NK-92 treated with Interleukin-12 subunit alpha and Interleukin-12 subunit beta, amount 100 ng/mL, for 24 hours (cell line): ENCODE measurements at places on chromosomes 13 and 19.
A peak's percentile ranks its signal among the peaks of the same experiment; 100 is the strongest.

GRCh38 chr13:80975903-80976302 lies 635.0 kb upstream of the SPRY2 start:
- DNase-seq, result no peak

- DNase-seq, result peak; percentile 39
Observed at GRCh38 chr13:21458451-21458812, 671 bp downstream of the ZDHHC20 start.

GRCh38 chr13:25933520-25933919 lies 118.3 kb downstream of the SHISA2 start:
- DNase-seq, result no peak

- no peak for DNase-seq
Observed at GRCh38 chr19:35773020-35773806, 2.2 kb upstream of the ARHGAP33 start.

DNA sequence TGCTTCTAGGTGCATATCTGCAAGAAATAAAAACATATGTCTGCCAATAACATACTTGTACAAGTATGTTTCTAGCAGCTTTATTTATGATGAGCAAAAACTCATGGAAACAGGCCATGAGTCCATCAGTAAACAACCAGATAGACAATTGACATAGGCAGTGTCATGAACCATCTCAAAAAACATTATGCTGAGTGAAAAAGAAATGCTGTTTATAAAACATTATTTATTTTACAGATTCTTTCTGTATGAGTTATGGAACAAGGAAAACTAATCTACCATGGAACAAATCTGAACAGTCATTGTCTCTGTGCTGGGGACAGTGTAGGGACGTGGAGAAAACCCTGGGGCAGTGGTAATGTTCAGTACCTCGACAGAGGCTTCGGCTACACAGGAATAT lies 283.9 kb downstream of the UQCRFS1 start:
- DNase-seq, result no peak

GRCh38 chr19:2101417-2102335 lies 5.0 kb downstream of the IZUMO4 start:
- no peak for DNase-seq

DNA sequence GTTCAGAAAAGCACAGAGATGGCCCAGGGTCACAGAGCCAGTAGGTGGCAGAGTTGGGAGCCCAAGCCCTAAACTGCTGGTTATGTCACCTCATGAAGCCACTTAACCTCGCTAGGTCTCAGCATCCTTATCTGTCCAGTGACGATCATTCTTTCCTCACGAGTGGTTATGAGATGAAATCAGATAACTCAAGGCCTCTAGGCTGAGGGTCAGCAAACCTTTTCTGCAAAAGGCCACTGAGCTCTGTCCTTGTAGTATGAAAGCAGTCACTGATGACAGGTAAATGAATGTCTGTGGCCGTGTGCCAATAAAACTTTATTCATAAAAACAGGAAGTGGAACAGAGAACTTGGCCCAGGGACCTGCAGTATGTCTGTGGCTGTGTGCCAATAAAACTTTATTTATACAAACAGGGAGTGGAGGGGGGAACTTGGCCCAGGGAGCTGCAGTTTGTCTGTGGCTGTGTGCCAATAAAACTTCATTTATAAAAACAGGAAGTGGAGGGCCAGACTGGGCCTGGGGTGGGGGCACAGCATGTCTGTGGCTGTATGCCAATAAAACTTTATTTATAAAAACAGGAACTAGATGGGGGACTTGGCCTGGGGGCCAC lies 71.2 kb downstream of the GNG7 start:
- peak; percentile 44 for DNase-seq

GRCh38 chr19:17703824-17704463 lies 15.3 kb upstream of the MAP1S start:
- DNase-seq, result peak; percentile 14

- DNase-seq, result no peak
Observed at GRCh38 chr13:40515702-40516101, 150.7 kb downstream of the FOXO1 start.

GRCh38 chr19:2374808-2375207 lies 14.7 kb downstream of the TMPRSS9 start:
- DNase-seq, result no peak

DNA sequence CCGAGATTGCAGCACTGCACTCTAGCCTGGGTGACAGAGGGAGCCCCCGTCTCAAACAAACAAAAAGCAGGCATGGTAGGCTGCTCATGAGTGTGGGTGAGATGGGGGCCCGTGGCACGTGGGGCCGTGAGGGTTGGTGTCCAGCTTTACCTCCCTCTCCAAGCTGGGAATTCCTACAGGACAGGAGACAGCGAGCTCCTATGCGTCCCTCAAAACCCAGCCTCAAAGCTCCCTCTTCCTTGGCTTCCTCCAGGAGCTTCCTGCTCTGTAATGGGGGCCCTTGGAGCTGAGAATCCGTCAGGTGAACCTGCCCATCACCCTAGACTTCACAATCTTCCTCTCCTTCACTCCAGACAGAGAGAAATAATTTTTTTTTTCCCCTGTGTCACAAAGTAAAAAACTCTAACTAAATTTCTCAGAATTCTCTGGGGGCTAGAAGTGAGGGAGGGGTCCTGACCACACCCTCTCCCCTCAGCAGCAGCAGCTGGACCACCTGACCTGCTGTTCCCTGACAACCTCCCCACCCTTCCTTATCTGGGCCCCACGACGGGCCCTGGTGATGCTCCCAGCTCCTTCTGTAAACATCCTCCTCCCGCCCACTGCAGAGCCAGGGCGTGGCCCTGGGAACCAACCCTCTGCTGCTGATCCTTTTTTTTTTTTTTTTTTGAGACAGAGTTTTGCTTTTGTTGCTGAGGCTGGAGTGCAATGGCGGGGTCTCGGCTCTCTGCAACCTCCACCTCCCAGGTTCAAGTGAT lies 22.1 kb upstream of the WDR18 start:
- no peak for DNase-seq

DNA sequence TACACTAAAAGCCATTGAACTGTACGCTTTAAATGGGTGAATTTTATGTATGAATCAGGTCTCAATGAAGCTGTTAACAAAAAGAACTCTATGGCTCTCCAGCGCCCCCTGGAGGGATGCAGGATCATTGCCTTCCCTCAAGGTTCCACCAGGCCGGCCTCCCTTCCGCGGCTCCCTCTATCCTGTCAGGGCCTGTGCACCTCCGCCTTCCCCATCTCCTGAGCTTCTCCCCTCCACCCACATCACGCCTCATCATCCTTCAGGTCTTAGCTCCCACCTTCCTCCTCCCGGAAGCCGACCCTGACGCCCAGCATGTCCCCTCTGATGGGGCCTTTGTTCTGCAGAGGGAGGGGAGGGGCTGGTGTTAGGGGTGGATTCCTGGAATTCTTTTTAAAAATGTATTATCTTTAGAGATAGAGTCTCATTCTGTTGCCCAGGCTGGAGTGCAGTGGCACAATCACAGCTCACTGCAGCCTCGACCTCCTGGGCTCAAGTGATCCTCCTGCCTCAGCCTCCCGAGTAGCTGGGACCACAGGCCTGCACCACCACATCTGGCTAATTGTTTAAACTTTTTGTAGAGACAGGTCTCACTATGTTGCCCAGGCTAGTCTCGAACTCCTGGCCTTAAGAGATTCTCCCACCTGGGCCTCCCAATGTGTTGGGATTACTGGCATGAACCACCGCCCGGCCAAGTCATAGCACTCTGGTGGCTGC lies 27.7 kb downstream of the MEIS3 start:
- DNase-seq, result peak; percentile 50

DNA sequence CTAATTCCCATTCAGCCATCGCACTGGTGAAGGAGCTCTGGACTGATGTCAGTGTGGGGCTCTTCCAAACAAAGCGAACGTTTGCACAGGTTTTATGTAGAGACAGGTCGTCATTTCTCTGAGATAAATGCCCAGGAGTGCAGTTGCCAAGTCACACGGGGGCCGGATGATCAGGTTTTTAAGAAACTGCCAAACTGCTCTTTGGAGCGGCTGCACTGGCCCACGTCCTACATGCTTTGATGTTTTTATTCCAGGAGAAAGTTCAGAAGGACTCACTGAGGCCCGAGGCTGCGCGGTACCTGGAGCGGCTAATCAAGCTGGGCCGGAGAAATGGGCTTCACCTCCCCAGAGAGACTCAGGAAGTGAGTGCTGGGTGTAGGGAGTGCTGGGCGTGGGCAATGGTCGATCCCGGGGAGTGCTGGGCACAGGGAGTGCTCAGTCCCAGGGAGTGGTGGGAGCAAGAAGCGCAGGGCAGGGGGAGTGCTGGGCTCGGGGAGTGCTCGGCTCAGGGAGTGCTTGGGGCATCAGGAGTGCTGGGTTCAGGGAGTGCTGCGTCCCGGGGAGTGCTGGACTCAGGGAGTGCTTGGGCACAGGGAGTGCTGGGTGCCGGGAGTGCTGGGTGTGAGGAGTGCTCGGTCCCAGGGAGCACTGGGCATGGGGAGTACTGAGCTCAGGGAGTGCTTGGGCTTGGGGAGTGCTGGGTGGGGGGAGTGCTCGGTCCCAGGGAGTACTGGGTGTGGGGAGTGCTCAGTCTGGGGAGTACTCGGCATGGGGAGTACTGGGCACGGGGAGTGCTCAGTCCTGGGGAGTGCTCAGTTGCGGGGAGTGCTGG lies 10.7 kb downstream of the THOP1 start:
- no peak for DNase-seq

DNA sequence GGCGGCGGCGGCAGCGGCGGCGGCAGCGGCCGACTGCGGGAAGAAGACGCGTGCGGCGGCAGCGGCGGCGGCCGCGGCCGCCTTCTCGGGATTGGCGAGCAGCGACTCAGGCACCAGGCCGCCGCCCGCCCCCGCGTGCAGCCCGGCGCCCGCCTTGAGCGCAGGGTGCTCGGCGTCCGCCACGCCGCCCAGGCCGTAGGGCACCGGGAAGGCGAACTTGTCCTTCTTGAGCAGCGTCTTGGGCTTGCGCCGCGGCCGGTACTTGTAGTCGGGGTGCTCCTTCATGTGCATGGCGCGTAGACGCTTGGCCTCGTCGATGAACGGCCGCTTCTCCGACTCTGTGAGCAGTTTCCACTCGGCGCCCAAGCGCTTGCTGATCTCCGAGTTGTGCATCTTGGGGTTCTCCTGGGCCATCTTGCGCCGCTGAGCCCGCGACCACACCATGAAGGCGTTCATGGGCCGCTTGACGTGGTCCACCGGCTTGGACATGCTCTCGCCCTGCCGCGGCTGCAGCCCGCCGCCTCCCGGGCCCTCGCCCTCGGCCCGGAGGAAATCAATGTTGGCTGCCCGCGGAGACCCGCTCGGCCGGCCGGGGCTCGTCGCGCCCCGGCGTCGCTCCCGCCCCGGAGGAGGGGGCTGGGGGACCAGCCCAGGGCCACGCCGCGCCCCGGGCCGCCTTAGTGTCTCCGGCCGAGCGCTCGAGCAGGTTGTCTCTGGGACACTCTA lies 621 bp downstream of the SOX21 start:
- no peak for DNase-seq

DNA sequence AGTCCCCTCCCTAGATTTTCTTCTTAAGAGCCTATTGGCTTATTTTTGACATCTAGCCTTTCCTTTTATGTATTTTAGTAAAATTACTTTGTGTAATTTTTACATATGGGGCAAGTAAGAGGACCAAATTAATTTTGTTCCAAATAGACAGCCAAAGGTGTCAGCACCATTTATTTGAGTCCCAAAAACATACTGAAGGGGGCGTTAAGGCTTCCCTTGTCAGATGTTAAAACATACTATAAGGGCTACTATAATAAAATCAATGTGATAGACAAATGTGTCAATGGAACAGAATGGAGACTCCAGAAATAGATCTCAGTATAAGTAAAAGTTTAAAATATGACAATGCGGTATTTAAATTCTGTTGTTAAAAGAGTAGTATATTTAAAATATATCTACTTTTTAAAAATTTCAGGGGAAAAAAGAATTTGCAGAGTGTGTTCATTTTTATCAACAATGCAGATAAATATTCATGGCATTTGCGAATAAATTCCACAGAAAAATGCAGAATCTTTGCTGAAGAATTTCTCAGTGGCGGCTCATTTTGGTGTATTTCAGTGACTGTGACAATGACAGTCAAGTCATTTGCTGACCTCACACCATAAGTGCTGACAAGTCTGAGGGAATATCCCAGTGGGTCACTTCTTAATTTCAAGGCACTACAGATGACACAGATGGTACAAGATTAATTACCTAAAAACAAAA lies 133.7 kb downstream of the MTUS2 start:
- DNase-seq, result no peak
